ENCODE measurements at places on chromosomes 5 and 9. TPM values are rescaled to one million over a fixed set of nuclear protein-coding genes. Genes with fewer than 3 reads are reported as not detected.

- no peaks in the 10 kb centered on the region for H3K36me3 ChIP-seq
- no peak overlapping the region for H3K27ac ChIP-seq
- DNase-seq: no peak
- no peaks in the 10 kb centered on the region for H3K4me1 ChIP-seq
- H3K4me3 ChIP-seq: no peak overlapping the region
Measured at GRCh38 chr5:102856389-102856777, 101.3 kb downstream of the PAM start.

Gene IFNA2
- not detected for polyA plus RNA-seq

Gene TRIP13
- 0.63 TPM for polyA plus RNA-seq

Gene MUSK
- polyA plus RNA-seq: not detected

GRCh38 chr5:69268899-69269298 lies 34.2 kb downstream of the CDK7 start:
- no peak for DNase-seq
- H3K4me3 ChIP-seq: no peak overlapping the region
- H3K4me1 ChIP-seq: no peaks in the 10 kb centered on the region
- no peaks in the 10 kb centered on the region for H3K27me3 ChIP-seq
- no peak overlapping the region for H3K27ac ChIP-seq

Gene DDX4
- 0.07 TPM for polyA plus RNA-seq

DNA sequence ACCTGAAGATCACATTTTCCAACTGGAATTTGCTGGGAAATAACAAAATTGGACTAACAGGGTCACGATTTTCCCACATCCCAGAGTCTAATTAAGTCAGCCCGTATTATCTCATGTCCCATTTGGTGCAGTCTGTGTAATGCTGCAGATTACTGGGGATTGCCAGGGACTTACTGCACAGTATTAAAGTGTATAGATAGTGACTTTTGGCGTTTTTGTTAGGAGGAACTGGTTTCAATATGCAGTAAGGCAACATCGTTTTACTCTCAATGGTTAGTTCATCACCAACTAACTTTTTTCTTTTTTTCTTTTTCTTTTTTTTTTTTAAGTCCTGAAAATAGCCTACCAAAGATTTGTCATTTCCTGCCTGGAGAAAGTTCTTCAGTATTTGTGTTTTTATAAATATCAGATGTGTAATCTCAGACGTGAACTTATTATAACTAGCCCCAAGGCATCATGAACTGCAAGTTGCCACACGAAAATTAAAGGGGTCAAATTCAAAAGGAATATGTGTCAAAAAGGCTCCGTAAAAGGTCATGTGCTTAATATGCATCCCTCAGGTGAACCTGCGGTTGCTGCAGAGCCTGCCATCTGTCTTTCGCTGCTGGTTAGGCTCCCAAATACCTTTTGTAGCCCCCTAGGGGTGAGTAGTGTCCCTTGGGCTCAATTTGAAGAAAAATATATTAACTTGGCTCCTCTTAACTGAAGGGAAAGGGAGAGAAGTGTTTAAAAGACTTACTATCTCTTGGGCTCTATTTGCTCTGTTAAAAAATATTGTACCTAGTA lies 176.7 kb upstream of the ADAMTSL1 start:
- no peaks in the 10 kb centered on the region for H3K27me3 ChIP-seq
- H3K4me1 ChIP-seq: no peaks in the 10 kb centered on the region
- DNase-seq: no peak
- no peak overlapping the region for H3K4me3 ChIP-seq
- H3K27ac ChIP-seq: no peak overlapping the region
- no peaks in the 10 kb centered on the region for H3K36me3 ChIP-seq
